ENCODE measurements at places on chromosomes 1 and 21.

- no peak for DNase-seq
These were observed 468.9 kb downstream of the DPYD start for GRCh38 chr1:97451944-97452343.

- DNase-seq = no peak
These were observed 66.4 kb downstream of the PSMG1 start for GRCh38 chr21:39116761-39117439.

- no peak for DNase-seq
These were observed 430.4 kb upstream of the CHRM3 start for GRCh38 chr1:238955934-238956333.

DNA sequence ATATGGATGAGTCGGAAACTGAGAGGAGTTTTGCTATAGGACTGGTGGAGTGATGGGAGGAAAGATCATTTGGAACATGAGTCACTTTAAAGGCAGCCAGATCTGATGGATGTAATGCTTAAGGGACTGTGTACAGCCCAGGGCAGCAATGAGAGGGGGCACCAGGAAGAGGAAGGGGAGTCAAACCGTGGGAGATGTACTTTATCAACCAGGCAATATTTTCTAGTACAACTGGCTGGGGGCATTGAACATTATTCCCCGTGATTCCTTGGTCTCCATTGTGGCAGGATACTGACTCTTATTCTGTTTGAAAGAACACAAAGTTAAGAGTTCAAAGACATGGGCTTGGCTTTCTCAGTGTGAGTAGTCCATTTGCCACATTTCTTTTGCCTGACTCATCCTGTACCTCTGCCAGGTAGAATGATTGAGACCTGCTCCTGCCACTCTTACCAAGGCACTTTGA, 268.2 kb upstream of the NR5A2 start:
- no peak for DNase-seq

GRCh38 chr1:76302711-76303339, 228.3 kb downstream of the ST6GALNAC3 start:
- DNase-seq = no peak

DNA sequence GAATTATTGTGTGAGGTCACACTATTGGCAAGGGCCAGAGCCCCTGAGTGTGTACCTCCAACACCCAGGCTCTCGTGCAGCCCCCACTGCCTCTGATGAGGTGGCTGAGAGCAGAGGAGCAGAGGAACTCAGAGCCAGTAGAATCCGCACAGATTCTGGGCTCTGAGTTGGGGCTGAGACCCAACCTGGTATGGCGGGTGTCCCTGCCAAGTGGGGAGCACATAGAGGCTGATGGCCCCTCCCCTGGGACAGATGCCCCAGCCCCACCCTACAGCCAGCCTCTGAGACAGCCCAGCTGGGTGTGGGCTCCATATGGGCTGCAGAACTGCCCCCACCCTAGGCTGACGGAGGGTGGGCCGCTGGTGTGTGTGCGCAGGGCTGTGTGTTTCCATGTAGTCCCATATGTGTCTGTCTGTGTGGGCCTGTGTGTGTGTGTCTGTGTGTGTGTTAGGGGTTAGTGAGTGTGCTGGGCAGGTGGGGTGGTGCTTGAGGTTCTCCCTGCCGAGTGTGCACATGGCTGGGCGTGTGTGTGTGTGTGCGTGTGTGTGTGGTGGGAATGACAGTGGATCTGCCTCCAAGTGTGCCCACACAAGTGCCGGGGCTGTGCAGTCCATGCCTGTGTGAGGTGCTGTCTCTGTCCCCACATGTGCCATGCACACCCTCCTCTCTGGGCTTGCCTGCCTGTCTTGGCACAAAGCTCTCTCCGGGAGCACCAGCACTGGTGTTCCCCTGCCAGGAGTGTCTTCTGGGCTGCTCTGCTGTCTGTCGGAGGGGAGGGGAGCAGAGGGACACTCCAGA, 24.4 kb downstream of the FOXO6 start:
- DNase-seq = no peak

GRCh38 chr1:202268817-202269216, 72.9 kb downstream of the UBE2T start:
- DNase-seq = no peak

DNA sequence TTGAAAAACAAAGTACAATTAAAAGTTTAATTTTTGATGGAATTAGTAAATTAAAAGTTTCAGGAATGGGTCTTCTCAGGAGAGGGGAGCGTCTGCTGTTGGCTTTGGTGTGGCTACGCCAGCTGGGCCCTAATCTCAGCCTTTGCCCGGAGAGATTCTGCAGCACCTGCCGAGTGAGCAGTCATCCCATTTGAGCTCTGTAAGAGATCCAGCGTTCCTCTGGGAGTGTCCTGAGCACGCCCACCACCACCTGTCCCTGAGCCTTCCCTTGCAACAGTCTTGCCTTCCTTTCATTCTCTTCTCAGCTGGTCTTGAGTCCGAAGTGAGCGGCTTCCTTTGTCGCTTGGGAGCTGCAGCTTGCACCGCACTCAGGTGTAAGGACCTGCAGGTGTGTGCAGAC, 263.1 kb downstream of the CAMTA1 start:
- peak; percentile 34 for DNase-seq

GRCh38 chr1:73577206-73577605, 620.8 kb downstream of the LRRIQ3 start:
- no peak for DNase-seq

GRCh38 chr1:53737648-53738204, 1.2 kb downstream of the GLIS1 start:
- DNase-seq = no peak

DNA sequence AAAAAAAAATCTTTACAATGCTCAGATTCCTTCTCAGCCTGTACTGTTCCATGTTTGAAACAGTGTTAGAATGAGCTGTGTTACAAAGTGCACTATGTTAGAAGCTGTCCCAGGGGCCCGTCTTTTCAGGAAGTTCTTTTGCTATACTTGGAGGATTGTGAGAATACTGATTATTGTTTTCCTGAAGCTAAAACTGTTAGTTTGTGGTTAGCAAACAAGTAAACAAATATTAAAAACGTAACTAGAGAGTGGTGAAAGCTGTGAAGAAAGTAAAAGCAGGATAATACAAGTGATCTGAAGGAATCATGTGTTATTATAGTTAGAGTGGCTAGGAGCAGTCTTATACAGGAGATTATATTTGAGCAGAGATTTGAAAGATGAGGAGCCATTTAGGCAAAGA, 35.6 kb downstream of the CAMSAP2 start:
- no peak for DNase-seq

- no peak for DNase-seq
These were observed 13.2 kb downstream of the AMPD2 start for GRCh38 chr1:109632671-109633346.

DNA sequence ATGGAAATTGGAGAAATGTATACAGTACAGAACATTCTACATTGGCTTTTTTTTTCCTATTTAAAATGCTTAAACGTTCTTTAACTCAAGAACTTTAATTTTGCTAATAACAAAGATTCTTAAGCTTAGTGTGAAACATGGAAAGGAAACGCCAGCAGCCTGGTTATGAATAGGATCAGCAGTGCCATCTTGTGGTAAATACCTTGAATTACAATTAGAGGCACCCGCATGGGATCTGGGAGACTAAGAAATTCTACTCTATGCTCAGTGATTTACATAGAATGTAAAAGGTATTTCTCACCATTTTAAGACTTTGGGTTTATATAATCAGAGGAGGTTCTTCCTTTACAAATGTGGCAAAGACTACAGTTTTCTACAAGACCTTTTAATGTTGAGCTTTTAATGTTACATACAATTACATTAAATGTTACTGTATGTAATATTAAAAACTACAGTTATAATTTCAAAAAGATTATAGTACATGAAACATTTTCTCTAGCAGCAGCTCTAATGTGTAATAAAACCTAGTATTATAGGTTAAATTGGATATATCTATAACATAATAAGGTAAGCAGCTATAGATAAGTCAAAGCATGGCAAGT, 32.1 kb upstream of the APOBEC4 start:
- DNase-seq = no peak

- DNase-seq = no peak
These were observed 3.7 kb downstream of the C1orf226 start for GRCh38 chr1:162385280-162385623.

DNA sequence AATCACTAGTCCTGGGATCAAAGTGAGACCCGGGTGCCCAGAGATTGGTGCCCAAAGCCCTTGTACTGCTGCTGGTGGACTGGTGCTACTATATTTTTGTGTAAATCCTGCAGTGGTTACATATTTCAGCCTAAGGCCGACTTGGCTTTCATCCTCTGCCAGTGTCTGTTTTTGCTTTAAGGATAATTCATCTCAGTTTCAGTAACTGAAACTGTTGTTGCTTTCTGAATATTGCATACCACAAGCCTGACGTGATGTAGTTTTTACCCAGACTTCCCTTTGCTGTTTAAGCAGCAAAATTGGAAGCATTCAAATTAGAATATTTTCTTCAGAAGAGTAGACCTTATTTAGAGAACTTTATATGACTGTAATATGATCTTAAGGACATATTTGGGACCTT, 341.8 kb downstream of the RYR2 start:
- DNase-seq = no peak

GRCh38 chr1:156319664-156320063, 18.4 kb downstream of the CCT3 start:
- DNase-seq = no peak

- DNase-seq = no peak
These were observed 102.7 kb downstream of the RNF220 start for GRCh38 chr1:44507490-44508396.

GRCh38 chr1:118116401-118116800, 68.6 kb downstream of the SPAG17 start:
- DNase-seq = no peak

GRCh38 chr1:168960595-168960994, 145.9 kb upstream of the ATP1B1 start:
- no peak for DNase-seq

DNA sequence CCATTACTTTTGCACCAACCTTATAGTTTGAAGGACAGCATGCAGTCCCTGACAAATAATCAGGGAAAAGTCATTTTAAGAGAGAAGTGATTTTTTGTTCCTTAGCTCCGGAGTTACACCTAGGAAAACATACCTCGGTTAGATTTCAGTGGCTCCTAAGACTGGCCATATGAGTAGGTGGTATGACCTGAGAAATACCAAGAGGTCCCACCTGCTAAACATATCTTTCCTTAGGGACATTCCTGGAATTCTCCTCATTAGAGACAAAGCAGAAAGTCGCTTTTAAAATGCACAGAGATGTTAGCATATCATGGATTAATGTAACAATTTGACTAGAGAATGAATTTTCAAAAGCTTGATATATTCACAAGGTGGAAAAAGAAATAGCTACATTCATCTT, 84.2 kb upstream of the RNPC3 start:
- no peak for DNase-seq

GRCh38 chr1:46464013-46464548, 25.6 kb upstream of the DMBX1 start:
- no peak for DNase-seq

GRCh38 chr1:32242341-32242851, 4.6 kb upstream of the FAM167B start:
- peak; percentile 66 for DNase-seq

GRCh38 chr1:25664357-25665199, 48.0 kb downstream of the MAN1C1 start:
- DNase-seq = no peak

DNA sequence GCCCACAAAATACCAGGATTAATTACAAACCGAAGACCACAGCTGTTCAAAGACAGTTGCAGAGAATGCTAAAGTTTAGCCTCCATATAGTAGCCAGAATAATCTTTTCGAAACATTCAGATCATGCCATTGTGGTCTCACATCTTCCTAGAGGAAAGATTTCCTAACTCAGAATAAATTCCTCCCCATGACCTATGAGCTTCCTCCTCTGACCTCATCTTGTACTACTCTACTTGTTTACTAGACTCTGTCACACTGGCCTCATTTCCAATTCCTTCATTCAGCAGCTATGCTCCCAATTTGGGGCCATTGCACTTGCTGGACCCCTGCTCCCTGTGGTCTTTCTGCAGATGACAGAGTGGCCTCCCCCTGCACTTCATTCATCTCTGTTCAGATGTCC, 71.8 kb upstream of the LRRC53 start:
- DNase-seq = no peak

- no peak for DNase-seq
These were observed 363.9 kb downstream of the RPS6KC1 start for GRCh38 chr1:213414911-213415310.

- no peak for DNase-seq
These were observed 7.3 kb downstream of the GLMN start for GRCh38 chr1:92291372-92291999.

- no peak for DNase-seq
These were observed at the start of gene PKP1 for GRCh38 chr1:201282931-201283829. Gene PKP1 (plus strand): TSS chr1:201283506. CDS start chr1:201283703, 197 bp downstream.

DNA sequence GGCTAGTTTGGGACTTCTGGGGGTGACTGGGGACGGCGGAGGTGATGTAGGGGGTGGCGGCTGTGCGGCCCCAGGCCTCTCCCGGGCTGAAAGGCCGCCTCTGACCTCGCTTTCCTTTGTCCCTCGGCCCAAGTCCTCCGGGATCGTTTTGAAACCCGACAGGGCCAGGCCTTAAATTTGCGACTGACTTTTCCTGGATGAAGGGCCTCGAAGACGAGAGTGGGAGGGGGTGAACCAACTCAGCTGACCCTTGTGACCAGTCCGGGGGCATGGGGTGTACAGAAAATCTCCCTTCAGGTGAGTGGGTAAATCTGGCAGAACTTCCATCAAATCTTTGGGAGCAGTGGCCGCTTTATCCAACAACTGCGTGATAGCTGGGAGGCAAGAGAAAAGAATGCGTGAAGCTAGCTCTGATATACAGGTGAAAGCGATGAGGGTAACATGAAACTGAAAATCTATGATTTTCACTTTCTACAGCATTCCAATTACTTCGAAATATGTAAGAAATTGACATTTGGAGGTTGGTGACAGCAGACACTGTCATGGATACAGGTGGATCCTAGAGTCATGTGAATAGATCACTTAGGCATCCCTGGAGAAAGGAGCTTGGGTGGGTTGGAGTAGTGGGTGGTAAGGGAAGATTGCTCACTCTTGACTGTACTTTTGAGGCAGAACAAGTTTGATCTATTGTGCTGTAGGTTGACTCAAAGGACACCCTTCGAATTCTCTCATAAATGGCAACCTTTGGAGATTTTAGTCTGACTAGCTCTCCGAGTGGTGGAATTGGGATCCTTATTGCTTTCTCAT, 885 bp downstream of the AHCYL1 start:
- DNase-seq = no peak

DNA sequence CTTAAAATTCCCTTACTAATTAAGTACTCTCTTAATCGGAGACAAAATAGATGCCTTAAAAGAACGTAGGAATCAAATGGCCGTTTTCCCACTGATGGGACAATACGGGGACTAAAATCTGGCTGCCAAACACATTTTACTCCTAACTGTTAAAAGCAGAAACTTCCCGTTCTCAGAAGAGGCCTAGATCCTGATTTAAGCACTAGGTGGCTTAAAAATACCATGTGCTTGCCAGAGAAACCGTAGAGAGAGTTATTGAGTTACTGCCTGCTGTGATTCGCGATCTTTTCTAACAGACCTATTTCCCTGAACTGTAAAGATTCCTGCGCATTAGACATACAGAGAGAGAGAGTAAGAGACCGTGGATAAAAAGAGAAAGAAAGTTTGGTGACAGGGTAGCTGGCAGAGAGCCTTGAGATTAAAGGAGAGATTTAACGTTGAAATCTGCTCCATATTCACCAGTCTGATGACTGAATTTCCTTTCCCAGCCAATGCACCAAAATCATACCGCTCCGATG, 54.4 kb upstream of the STUM start:
- DNase-seq = no peak

Measured in ascending aorta (tissue), 2 donors.